ENCODE measurements at places on chromosomes 12 and 14.

DNA sequence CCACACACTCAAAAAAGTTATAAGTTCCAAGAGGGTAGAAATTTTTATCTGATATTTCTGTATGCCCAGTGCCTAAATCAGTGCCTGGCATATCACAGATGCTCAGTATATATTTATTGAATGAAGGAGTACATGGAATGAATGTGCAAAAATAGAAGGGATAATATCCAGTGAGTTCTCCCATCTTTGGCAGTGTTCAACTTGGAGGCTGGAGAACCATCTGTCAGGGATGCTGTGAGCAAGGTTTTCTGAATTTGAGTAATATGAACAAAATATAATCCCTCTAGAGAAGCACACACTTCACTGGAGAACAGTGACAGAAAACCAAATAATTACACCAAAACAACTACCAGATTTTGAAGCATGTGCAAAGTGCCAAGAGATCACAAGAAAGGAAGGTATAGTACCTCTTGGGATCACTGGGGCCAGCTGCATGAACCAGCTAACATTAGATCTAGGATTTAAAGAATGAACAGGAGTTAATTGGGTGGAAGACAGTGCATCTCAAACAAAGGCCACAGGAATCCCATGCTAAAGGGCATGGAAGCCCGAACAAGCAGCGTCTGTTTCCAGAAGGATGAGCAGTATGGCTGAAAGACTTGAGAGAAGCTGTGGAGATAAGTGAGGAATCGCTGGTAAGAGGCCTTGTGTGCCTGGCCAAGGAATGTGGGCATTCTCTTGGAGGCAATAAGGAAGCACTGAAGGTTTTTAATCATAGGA lies 11.5 kb downstream of the SLC8A3 start:
- no peak for DNase-seq

DNA sequence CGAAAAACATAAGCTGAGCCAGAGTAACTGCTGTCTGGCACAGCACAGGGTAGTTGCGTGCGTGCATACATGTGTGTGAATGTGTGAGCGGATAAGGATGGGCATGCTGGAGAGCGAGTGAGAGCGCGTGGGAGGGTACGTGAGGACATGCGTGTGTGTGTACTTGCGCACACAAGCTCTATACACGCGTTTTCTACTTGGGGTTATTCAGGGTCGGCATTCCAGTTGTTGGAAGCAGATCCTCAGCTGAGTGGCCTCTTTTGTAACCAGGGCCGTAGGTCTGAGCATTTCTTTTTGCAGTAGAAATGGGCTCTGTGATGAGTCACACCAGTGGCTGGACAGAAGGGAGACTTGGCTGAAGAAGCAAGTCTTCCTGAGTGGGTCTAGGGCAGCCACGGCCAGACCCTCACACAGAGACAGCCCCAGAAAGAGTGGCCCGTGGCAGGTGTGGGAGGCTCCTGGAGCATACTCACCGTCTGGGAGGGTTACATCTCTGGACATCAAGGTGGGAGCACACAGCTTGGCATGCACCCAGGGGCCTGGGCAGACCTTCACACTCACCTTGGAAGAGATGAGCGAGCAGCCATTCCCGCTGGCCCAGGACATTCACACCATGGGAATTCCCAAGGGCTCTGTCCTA lies 78.0 kb downstream of the LRRC74A start:
- peak; percentile 93 for DNase-seq

GRCh38 chr12:23359975-23360701 lies 589.3 kb downstream of the SOX5 start:
- no peak for DNase-seq

DNA sequence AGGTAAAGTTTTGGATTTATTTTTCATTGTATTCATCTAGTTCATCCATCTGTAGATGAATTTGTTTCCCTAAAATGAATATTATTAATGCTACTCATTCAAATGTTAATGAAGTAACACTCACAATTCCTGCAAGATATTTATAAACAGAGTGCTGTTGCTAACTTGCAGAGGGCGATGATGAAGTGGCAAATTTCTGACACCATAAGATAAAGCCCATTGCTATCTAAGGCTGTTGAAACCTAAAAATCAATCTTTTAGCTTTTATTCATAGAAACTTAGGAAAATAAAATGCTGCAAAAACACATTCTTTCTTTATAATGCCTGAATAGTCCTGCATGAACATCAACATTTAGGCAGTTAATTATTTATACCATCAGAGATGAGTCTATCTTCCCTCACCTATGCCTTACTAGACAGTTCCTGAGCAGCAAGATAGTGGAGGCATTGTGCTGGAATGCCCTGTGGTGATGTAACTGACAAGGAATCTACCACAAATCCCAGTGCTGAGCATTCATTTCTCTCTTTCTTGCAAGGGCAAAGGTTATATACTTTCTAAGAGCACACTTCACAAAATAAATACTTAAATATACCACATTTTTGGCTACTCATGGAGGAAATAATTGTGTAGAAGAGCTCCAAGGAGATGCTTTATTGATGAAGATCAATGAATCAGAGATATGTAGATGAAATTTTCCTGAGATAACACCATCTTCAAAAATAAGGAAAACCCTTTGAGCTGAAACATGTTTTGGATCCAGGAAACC lies 57.6 kb downstream of the LMNTD1 start:
- peak; percentile 61 for DNase-seq

DNA sequence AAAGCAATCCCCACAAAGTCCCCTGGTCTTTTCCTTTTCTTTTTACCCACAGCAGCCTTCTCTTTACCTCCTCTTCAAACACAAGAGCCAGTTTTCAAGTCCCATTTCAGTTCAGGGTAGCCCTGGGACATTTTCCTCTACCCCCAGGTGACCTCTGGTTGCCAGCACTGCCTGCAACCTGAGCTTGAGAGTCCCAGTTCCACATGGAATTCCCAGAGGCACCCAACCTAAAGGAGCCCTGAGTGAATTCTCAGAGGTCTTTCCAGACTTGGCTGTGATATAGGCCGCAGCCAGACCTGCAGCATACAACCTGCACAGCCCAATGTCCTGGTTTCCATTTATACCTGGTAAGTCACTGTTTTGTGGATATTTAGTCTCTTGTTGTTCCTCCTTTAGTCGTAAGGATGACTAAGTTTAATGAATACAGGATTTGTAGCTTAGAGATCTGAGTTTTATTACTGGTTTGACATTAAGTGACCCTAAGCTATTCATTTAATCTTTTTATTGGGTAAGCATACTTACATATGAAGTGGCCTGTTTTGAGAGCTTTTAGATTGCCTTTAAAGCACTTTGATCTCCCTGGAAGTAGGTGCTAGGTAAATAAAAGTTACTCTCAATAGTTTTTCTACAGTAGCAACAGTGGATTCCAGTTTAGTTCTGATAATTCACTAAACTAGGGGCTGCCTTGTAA lies 159.8 kb downstream of the TGFB3 start:
- peak; percentile 58 for DNase-seq

- DNase-seq: no peak
These were observed at the start of gene ASCL1 for GRCh38 chr12:102957339-102958050. Gene ASCL1 (plus strand): TSS chr12:102957674. CDS start chr12:102958245, 571 bp downstream.

- no peak for DNase-seq
These were observed 37.0 kb upstream of the TMEM263 start for GRCh38 chr12:106918746-106919145.

DNA sequence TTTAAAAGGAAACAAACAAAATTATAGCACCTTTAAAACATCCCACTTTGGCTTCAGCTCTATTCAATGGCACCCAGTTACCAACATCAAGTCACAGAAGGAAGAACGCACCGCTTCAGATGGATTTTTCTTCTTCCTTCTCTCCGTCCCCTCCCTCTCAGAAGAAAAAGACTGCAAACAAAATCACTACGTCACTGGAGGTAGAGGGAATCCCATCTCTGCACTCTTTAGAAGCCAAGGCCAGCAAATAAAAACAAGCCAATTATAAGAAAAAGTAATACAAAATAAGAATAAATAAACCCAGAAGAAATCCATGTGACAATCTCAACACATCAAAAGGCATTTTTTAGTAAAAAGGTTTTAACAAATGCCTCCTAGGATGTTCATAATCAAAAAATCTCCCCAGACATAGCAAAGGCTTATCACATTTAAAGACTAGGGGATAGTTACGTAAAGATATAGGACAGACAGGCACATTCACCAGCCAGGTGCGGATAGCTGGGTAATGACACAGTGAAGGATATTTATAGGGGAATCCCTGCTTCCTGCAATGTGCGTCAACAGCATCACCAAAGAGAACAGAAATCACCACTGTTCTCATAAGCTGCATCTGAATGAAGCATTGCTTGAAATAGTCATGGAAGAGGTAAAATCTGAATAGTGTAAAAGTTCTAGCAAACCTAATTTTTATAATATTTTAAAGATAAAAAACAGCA lies 89.4 kb downstream of the R3HDM2 start:
- DNase-seq: no peak

GRCh38 chr12:96094201-96094600 lies 58.8 kb upstream of the LTA4H start:
- DNase-seq: no peak

DNA sequence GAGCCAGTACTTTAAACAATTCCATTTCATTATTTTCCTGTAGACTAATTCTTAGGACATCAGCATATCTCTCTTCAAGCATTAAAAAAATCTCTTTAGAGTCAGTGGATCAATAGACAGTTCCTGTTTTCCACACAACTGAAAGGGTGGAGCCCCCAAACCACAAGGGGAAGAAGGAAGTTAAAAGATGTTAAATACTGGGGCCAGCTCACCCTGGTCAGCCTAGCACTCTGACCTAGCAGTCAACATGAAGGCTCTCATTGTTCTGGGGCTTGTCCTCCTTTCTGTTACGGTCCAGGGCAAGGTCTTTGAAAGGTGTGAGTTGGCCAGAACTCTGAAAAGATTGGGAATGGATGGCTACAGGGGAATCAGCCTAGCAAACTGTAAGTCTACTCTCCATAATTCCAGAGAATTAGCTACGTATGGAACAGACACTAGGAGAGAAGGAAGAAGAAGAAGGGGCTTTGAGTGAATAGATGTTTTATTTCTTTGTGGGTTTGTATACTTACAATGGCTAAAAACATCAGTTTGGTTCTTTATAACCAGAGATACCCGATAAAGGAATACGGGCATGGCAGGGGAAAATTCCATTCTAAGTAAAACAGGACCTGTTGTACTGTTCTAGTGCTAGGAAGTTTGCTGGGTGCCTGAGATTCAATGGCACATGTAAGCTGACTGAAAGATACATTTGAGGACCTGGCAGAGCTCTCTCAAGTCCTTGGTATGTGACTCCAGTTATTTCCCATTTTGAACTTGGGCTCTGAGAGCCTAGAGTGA lies at the start of gene LYZ:
Gene LYZ (plus strand): TSS at position 220 of the 777 bp plus-strand sequence. CDS start 28 bp downstream, at position 248.
- DNase-seq: no peak

DNA sequence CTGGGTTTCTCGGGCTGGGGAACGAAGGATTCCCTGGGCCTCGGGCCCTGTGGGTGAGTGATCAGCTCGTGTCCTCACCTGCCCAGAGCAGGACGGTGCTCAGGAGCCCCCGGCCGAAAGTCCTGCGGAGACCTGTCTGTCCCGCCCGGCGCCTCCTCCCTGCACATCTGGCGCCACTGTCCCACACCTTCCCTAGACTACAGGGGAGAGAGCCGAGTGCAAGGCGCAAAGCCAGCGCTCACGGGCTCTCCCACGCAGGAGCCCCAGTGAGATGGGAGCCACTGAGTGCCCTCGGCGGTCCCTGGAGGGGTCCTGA lies 13.1 kb upstream of the TEX22 start:
- DNase-seq: no peak

- DNase-seq: no peak
These were observed 65.4 kb downstream of the ERC1 start for GRCh38 chr12:1056390-1056789.

- DNase-seq: no peak
These were observed 37.0 kb downstream of the LIMA1 start for GRCh38 chr12:50246197-50246865.

DNA sequence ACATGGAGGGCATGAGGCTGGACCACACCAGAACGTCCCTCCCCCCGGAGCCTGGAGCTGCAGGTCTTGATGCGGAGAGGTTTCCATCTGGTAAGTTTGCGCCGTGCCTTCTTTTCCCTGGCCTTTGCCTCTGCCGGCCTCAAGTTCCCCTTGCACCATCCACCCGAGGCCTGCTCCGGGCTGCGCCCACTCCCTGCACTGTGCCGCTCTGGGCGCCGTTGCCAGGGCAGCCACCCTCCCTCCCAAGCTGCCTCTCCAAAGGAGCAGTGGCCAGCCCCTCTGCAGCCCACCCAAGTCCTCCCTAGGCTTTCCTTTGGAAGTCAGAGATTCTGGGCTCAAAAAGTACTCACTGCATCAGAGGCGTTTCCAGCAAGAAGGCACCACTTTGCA lies 46.2 kb upstream of the MEG3 start:
- DNase-seq: no peak

GRCh38 chr12:132310181-132311040 lies 19.0 kb downstream of the GALNT9 start:
- DNase-seq: no peak

GRCh38 chr12:106301611-106302321 lies 767 bp upstream of the TCP11L2 start:
- DNase-seq: no peak

DNA sequence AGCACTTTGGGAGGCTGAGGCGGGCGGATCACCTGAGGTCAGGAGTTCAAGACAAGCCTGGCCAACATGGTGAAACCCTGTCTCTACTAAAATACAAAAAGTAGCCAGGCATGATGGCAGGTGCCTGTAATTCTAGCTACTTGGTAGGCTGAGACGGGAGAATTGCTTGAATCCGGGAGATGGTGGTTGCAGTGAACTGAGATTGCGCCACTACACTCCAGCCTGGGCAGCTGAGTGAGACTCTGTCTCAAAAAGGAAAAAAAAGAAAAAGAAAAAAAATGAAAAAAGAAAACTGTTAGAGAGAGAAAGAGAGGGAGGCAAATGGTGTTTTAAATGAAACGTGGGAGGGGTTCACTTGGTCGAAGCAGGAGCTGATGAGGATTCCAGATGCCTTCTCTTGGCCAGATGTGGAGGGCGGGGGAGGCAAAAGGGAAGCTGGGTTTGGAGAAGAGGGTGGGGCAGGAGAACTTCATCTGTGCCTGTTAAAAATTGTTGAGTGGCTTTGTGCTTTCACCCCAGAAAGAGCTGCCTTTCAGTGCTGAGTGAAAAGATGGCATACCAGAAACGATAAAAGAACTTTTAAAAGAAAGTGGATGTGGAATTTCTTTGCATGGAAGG lies 1.1 kb downstream of the EMP1 start:
- no peak for DNase-seq

DNA sequence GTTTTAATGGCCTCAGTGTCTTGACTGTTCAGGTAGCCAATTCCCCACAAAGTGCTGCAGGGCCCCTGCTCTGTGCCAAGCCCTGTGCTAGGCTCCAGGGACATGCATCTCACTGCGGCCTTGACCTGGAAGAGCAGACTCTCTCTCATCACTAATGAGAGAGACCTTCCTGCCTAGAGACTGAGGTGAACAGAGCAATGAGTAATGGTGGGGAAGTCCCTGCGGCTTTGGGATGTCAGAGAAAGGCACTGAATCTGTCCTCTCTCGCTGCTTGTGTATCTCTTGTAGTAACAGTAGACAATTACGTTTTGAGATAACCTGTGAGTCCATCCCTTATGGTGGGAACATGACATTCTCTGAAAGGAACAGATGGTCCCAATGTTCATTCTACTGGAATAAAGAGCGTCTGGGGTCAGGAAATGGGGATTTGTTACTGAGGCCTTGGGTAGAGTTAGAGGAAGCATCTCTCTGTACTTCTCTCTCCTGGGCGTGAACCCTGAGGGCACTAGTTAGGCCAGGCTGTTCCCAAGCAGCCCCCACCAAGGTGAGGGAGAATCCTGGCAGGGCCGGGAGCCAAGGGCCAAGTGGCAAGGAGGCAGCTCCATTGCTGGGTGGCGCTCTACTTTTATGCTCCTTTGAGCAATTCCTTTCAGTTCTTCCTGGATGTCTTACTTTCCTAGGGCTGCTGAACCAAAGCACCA lies 13.5 kb downstream of the NFATC4 start:
- no peak for DNase-seq
